ENCODE measurements at places on chromosomes 16 and 17.

DNA sequence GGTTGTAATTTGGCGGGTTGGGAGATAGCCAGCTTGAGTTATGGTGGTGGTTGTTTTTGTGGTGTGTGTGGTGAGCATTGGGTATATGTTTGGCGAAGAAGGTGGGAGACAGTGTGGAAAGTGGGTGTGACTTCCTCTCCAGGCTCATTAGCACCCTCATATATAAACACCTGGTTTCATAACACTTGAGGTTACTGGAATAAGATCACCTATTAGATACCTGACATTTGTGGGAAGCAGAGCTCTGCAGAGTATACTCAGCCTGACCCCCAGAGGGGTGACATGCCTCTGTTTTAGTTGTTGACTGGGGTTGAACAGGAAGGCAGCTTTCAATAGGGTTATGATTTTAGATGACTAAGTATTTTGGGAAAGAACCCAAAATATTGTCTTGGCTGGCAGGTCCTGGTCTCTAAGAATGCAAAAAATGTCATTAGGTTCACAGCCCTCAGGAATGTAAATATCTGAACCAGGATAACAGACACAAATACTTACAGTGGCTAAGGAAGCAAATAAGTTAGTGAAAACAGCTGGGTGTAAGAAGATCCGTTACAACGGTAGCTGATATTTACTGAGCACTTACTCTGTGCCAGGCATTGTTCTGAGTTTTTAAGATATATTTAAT is 18.3 kb upstream of the EFCAB13 start:
- no peak for DNase-seq

DNA sequence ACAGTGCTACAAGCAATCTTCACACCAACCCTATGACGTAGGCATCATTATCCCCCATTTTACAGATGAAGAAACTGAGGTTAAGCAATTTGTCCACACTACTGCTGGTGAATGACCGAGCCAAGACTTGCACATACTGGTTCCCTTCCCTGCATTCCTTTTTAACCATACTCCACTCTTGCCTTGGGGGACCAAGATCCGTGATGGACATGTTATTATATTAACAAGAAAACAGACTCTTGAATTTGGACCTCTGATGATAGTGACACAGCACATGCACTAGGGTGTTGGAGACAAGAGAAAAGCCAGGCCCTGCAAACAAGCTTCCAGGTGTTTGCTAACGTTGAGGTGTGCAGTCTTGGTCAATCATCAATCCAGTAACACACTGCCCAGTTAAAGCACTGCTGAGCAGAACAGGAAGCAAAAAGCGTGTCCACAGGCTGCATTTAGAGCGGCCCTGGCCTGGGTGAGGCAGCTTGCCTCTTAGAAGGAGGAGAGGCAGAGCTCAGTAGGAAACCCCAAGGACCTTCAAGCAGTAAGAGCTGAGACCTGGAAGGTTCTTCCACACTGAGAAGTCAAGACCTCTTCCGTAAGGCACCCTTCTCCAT is 36.7 kb downstream of the HNF1B start:
- DNase-seq, result no peak

- DNase-seq, result no peak
These were observed at the start of gene TNFRSF17 for GRCh38 chr16:11964761-11965551. TNFRSF17 (plus strand) TSS chr16:11965210; CDS start chr16:11965325, 115 bp downstream.

GRCh38 chr17:77332034-77332971 is 191.5 kb downstream of the SEC14L1 start:
- no peak for DNase-seq

DNA sequence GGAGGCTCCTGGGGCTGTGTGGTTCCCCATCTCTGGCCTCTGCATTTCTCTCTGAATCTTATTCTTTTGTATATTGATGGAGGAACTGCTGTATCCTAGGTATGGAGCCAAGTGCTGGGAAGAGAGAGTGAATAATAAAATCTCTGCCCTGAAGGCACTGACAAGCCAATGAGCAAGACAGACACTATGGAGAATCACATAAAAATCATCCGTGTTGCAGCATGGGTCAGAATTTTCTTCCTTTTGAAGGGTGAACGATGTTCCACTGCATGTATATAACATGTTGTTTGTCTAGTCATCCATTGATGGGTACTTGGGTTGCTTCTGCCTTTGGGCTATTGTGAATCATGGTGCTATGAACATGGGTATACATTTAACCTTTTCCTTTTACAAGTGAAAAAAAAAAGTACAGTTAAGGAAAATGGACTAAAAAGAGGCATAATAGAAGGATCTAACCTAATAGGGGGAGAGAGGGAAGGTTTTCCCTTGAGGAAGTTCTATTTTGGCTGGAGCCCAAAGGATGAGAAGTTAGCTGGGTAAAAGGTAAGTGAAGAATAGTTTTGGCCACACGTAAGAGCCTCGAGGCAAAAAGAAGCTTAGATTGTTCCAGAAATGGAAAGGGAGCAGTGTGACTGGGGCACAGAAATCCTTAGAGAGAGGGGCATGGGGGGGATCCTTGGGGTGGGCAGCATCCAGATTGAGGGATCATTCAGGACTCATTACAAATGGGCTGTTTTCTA is 32.3 kb upstream of the GNA13 start:
- DNase-seq, result no peak

DNA sequence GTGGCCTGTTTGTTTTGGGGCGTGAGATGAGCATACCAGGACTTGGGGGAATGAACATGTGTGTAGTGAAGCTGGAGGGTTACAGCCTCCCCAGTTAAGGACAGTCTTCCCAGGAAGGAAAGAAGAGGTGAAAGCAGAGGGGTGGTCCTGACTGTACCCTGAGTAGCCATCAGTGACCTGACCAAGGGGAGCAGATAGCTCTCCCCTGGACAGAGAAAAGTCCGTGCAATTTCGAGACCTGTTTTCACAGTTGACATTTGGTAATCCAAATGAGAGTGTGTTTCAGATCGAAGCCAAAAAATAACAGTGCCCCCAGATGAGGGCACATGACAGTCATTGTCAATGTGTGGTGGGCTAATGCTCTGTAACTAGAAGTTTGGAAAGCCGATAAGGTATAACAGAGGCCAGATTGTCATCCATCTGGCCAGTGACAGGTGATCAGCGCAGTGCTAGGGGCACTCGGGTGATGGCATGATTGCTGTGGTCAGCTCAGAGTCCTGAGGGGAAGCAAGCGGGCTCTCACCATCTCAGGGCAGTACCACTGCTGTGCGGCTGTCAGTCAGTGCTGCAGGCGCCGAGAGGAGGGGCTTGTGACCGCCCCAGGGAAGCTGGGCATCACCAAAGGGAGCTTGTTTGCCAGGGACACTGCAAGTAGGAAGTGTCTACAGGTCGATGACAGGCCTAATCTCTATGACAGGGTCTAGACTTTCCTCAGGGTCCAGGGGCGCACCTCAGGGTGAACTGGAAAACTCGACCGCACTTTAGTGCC is 1.1 kb upstream of the NME2 start:
- DNase-seq, result no peak

DNA sequence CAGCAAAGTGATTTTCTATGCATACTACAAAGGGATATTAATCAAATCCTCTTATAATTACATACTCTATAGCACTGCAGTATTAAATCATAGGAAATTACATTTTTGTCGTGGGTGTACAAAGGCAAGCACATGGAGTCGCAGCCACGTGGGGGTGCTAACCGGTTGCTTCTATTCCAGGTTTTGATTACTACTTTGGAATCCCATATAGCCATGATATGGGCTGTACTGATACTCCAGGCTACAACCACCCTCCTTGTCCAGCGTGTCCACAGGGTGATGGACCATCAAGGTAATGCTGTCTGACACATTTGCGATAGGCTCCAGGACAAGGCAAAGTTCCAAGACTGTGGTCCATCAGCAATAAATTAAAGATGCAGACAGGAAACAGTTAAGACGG is 60.1 kb downstream of the ARSG start:
- DNase-seq, result no peak

Data from smooth muscle cell of the brain vasculature (primary cell).